ENCODE measurements at places on chromosomes 7 and 10.

DNA sequence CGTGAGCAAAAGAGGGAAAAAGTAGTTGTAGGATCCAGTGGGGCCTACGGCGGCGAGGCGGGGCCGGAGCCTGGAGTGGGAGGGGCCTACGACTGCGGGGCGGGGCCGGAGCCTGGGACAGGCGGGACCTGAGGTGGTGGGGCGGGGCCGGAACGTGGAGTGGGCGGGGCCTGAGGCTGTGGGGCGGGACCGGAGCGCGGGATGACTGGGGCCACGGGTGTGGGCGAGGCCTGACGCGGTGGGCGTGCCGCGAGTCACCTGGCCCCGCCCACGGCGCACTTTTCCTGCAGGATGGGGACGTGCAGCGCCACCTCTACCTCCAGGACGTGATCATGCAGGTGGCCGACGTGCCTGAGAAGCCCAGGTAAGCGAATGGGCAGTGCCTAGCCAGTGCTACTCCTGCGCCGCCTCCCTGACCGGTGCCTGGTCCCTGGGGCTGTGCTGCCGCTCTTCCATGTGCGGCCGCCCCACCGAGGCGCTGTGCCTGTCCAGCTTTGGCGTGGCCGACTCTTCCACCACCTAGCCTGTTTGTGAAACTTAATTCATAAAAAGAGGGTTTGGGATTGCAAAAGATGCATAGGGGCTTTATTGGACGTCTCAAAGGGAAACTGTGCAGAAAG is 496 bp downstream of the ZNF511 start:
- peak; percentile 90 for DNase-seq

- DNase-seq, result no peak
Observed at GRCh38 chr10:33211106-33211878, 123.2 kb downstream of the NRP1 start.

- DNase-seq, result no peak
Observed at GRCh38 chr10:48751730-48752129, 67.1 kb downstream of the WDFY4 start.

DNA sequence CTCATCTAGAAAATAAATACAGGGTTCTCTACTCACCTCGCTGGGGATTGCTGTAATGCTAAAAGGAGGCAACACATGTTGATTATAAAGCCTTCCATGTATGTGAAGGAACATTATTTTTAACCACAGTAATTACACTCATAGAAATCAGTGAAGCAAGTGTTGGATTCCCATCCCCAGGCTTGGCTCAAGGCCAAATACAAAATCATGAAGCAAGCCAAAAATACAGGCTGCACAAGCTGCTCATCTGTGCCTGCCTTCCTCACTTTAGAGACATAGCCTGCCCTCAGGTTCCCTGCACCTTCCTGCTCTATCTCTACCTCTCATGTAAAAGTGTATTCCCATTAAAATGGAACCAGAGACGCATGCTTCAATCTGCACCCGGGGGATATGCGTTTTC is 1077.1 kb upstream of the C7orf33 start:
- no peak for DNase-seq

DNA sequence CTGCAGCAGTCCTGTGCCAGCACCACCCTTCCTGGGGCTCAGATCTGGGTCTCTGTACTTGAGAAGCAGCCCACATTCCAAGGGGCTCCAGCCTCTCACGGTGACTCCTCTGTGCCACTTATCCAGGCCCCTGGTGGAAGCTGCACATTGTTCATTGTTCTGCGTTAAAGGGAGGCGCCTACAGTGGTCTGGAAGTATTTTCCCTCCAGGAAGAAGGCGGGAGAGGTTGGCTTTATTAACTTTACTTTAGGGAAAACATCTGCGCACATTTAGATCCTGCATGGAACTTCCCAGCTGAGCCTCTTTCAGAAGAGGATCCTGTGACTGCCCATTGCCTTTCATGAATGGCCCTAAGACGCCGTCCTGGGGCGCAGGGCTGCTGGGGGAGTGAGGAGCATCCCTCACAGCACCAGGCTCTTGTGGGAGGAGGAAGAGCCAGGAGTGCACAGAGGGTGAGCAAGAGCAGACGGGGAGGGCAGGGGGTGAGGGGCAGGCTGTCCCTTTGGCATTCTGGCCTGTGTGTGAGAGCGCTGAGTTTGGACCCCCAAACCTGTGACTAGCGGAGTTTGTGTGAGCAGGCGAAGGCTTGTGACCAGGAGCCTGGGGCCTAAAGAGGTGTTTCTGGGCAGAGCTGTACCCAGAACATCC is 98.6 kb upstream of the BTBD16 start:
- DNase-seq, result no peak

GRCh38 chr7:1192171-1192676 is 32.2 kb upstream of the ZFAND2A start:
- no peak for DNase-seq

GRCh38 chr10:89954061-89954460 is 252.7 kb downstream of the KIF20B start:
- no peak for DNase-seq

DNA sequence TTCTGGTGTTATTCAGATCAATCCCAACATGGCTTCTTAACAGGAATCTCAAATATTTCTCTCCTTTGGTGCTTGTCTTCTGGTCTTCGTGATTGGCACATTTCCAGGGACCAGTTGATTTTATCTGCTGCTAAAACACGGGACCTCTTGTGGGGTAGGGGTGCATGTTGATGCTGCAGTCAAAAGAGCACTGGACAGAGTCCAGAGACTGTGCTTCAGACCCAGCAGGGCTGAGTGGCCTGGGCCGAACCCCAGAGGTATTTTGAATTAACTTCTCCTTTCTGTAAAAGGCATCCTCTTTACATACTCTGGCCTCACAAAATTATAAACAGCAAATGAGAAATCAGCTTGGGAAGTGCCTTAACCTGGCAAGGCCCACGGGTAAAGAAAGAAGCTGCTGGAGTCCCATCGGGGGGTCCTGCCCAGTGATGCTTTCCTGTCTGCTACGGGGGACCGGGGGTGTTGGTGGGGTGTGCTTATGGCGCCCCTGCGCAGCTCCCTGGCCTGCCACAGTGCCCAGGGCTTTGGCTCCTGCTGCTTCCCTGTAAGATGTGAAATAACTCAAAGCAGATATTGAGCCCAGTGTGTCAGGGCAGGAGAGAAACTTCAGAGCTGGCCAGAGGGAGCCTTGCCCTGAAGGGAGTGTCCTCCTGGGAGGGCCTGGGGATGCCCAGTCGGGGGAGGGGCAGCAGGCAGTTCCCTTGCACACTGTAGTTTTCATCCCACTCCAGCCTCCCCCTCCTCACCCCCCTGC is 230.5 kb downstream of the TCF7L2 start:
- no peak for DNase-seq

DNA sequence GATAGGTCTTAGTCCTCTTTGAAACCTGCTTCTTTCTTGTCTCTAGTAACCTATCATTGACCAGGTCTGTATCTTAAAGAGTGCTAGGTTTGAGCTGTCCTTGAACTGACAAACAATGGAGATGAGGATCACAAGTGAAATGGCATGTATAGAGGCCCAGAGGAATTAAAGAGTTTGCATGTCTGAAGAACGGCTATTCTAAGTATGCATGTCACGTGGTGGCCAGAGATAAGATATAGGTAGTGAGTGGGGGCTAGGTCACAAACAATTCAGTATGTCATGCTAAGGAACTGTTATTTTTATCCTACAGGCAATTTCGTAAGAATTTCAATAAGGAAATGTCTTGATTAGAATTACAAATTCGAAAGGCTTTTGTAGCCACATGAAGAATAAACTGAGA is 95.3 kb downstream of the SUGCT start:
- no peak for DNase-seq

- DNase-seq, result no peak
Observed at GRCh38 chr10:2876032-2876431, 191.3 kb upstream of the PFKP start.

DNA sequence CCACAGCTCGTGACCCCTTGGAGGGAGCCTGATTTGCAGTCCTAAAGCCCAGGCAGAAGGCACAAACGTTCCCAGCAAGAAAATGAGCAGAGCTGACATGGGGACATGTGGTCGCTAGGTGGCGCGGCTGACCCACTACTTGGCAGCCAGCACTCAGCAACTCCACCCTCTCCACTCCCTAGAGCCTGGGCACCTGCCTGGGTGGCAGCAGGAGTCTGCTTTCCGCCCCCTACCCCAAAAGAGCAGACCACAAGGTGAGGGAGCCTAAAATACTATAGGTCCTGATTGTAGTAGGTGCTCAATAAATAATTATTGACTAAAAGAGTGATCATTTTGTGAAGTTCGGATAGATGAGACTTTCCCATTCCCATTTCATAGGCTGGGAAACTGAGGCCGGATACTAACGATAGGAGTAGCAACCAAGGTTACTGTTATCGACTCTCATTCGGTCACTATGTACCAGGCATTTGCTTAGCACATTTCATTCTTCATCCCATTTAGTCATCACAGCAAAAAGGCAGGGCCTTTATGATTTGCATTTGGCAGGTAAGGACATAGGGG is 57.4 kb downstream of the NEUROG3 start:
- no peak for DNase-seq

DNA sequence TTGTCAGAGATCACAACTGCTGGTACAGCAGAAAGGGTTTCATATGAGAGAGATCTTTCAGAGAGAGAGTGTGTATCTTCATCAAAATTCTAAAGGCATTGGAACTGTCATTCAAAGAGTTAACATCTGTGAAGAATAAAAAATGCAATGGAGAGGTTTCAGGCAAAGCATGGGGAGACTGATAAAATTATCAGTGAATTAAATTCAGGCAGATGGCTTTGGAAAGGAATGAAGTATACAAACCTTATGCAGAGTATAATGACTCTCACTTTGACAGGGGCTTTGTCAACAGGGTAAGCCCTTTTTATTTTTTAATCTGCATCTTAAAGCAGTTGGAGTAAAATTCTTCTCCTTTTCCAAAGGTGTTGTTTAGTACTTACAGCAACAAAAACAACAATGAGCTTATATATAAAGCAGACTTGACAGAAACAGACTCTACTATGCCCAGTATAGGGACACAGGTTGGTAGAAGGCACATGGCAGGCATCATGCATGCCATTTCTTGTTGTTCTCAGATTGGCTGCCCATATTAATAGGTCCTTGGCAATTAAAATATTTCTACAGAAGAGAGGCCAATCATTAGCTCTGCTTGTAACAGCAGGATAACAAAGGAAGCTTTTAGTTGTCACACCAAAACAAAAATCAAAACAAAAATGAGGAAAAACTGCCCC is 54.9 kb upstream of the NXPH1 start:
- no peak for DNase-seq

GRCh38 chr7:110205899-110206298 is 885.0 kb upstream of the LRRN3 start:
- DNase-seq, result no peak

- DNase-seq, result no peak
Observed at GRCh38 chr10:16887565-16887964, 70.3 kb upstream of the RSU1 start.

DNA sequence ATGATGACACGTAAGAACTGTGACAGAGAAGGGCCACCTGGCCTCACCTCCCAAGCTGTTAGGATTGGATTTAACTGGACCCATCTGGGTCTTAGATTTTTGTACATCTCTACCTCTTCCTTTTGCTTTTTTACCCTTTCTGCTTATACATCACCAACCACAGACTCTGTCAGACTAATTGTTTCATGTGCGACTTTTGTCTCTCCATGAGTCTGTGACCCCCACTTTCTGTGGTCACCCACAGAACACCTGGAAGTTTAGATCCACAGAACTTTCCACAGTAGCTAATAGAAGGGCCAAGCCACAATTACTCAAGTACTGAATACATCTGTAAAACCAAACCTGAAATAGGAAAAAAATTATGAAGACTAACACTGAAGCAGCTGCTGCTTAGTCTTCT is 23.1 kb downstream of the SEC31B start:
- DNase-seq, result no peak

DNA sequence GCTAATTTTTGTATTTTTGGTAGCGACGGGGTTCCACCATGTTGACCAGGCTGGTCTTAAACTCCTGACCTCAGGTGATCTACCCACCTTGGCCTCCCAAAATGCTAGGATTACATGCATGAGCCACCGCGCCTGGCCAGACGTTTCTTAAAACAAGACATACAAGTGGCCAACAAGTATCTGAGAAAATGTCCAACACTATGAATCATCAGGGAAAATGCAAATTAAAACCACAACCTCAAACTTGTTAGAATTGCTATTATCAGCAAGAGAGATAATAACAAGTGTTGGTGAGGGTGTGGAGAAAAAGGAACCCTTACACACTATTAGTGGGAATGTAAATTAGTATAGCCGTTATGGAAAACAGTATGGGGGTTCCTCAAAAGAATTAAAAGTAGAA is 148.6 kb downstream of the SUGCT start:
- no peak for DNase-seq

DNA sequence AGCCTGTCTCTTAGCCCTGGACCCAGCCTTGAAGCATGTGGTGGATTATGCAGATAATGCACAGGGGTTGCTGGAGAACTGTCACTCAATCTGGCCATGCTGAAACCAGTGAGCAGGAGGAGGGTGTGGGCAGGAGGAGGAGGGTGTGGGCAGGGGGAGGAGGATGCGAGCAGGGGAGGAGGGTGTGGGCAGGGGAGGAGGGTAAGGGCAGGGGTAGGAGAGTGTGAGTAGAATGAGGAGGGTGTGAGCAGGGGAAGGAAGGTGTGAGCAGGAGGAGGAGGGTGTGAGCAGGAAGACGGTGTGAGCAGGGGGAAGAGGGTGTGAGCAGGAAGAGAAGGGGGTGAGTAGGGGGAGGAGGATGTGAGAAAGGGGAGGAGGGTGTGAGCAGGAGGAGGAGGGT is 18.8 kb downstream of the CAMK2B start:
- DNase-seq, result no peak

GRCh38 chr10:83165265-83165664 is 974.0 kb upstream of the GHITM start:
- no peak for DNase-seq

- DNase-seq, result no peak
Observed at GRCh38 chr7:92432299-92432946, 14.9 kb upstream of the GATAD1 start.

DNA sequence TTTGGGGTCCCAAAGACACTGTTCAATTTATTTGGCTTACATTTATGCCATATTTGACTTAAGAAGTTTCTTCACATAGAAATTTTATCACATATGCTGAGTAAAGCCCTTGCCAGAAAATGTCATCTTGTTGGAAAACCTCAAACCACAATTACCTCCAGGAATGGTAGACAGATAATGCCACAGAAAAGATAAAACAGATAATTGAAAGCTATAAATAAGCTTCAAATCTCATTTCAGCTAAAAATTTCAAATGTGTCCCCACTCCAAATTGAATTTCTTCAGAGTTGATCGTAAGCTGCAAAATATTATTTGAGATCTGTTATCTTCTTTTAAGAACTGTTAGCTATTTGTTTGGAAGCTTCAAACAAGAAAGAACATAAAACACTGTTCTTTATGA is 176.4 kb upstream of the PTN start:
- no peak for DNase-seq

- DNase-seq, result no peak
Observed at GRCh38 chr7:152050547-152050971, 25.1 kb downstream of the GALNT11 start.

- DNase-seq, result no peak
Observed at GRCh38 chr10:44933451-44934321, 22.5 kb downstream of the TMEM72 start.

- DNase-seq, result no peak
Observed at GRCh38 chr7:158847451-158847866, 8.9 kb upstream of the DYNC2I1 start.

- no peak for DNase-seq
Observed at GRCh38 chr10:119408969-119409371, 133.5 kb downstream of the RGS10 start.

Measured in mesothelial cell of epicardium (in vitro differentiated cells).